ENCODE measurements at places on chromosomes 1 and 21.
A peak's percentile ranks its signal among the peaks of the same experiment; 100 is the strongest.

DNA sequence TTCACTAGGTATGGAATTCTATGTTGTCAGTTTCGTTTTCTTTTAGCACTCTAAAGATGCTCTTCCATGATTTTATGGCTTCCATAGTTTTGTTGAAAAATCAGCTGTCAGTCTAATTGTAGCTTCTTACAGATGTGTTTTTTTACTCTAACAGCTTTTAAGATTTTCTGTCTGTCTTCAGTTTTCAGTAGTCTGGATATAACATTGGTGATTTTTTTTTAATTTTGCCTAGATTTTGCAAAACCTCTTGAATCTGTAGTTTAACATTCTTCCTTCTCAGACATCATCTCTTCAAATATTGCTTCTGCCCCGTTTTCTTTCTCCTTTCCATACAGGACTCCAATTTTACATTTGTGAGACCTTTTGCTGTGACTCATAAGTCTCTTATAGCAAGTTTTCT is 17.9 kb upstream of the DYRK1A start:
- no peak for DNase-seq

- DNase-seq, result no peak
These were observed 9.8 kb upstream of the CAPZB start for GRCh38 chr1:19495000-19495656.

DNA sequence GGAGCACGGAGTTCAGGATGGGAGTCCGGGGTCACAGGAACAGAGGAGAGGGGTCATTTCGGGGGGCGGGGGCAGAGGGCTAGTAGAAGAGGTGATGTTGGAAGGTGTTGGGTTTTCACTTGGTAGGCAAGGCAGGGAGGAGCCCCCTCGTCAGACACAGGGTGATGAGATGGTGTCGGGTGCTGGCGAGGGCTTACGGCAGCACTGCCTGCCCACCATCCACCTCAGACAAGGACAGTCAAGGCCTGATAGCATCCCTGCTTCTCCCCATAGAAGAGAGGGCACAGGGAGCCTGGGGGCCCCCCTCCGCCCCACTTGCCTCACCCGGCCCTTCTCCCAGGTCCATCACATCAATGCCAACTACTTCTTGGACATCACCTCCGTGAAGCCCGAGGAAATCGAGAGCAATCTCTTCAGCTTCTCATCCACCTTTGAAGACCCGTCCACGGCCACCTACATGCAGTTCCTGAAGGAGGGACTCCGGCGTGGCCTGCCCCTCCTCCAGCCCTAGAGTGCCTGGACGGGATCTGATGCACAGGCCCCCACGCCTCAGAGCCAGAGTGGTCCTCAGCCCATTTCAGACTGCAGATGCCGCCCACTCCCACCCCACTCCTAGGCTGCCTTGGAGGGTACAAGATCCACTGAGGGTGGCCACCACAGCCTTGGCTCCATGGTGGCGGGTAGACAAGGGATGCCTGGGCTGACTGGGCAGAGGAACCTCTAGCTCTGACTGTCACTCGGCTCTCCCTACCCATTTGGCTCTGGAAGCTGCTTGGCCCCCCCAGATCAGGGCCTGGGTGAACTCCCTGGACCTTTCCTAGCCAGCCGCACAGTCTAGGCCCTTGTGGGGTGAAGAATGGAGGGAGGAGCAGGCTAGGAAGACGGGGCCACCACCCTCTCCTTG is 4.3 kb upstream of the MTFR1L start:
- DNase-seq, result no peak

GRCh38 chr21:10539956-10540355 is 18.6 kb downstream of the TPTE start:
- DNase-seq, result no peak

DNA sequence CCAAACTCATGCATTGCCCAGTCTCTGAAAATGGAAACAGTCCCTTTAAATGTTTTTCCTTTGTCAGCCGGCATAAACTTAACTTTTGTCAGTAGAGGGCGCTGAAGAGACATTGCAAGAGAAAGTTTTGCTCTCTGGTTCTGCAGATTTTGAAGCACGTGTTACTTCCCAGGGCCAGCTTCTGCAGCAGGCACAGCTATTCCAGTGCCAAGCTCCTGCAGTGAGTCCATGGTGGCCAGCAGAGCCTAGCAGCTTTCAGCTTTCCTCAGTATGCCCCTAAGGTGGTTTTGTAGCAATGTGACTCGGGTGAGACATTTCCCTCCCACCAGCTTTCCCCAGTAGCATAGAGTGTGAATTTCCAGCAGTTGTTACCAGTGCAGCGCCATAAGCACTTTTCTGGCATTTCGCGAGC is 2.6 kb upstream of the IFI44L start:
- peak; percentile 38 for DNase-seq

DNA sequence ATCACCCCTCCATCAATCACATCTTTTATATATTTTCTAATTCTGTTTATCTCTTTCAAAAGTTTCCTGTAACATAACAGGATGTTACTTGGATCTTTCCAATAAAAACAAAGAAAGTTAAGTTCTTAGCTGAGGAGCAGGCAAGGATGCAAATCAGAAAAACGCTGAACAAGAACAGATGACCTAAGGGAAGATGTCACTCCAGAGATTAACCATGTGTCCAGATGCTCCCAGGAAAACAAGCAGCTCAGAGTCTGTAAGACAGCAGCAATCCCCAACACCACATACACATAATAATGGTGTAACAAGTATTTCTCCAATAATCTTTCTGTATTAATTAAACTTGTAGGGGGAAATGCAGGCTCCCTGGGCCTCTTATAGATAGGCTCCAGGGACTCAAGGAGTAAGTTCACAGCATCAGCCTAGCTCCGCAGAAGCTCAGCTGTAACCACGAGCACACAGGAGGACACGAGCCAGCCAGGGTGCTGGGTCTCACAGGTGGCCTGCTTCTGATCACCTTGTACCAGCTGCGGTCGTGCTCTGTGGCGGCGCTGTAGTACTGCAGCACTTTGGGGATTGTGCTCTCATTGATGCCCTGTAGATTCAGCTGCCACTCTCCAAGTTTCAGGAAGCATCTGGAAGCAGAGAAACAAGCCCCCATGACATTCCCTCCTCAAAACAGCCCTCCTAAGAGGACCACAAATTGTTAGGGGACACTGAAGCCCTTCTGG is 33.1 kb upstream of the EXOSC10 start:
- no peak for DNase-seq

GRCh38 chr1:11563560-11564069 is 84.7 kb downstream of the DISP3 start:
- no peak for DNase-seq

DNA sequence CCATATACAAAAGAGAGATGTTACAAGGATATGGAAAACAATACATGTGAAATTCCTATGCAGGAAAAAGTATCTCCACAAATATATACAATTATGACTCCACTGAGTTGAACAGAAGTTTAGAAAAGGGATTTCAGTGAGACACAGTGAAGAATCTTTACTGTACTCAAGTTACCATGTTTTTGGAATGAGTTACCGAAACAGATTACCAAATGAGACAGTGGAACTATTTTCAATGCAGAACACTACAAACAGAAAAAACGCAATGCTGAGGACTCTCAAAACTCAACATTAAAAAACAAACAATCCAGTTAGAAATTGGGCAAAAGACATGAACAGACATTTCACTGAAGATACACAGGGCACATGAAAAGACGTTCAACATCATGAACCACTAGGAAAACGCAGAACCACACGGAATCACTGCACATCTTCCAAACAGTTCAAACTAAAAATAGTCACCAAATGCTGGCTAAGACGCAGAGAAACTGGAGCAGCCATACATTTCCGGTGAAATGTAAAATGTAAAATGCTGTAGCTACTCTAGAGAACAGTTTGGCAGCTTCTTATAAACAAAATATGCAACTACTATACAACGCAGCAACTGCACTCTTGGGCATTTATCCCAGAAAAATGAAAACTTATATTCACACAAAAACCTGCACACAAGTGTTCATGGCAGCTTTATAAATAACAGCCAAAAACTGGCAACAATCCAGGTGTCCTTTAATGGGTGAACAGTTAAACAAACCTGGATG is 118.7 kb downstream of the UBR4 start:
- DNase-seq, result no peak

GRCh38 chr1:112358798-112359408 is 37.1 kb upstream of the CTTNBP2NL start:
- DNase-seq, result peak; percentile 4

DNA sequence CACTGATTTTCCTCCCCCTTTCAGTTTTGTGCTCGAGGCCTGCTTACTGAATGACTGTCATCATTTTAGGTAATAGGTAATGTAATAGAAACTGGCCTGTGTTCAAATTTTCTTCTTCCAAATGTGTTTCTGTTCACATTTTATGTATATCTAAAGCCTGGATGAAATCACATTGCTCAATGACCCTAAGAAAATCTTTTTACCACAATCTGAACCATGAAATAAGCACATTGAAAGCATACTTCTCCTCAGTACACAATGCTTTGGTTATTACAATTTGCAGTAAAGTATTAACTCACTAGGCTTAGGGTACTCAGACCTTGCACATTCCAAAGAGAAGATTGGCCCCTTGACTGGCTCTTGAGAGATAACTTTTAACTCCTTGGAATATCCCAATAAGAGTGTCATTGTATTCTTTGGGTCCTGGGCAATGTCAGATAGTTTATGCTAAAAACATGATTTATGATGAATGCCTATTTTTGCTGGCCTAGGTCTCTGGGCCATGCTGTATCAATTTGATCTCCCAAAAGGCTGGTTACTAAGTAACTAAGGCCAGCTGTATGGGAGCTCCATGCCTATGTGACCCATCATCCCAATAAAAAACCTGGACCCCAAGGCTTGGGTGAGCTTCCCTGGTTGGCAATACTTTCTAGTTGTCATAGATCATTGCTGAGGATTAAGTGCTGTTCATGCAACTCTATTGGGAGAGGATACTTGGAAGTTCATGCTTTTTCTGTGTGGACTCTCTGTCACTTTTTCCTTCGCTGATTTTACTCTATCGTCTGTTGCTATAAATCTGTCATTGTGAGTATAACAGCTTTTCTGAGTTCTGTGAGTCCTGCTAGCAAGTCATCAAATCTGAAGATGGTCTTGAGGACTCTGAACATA is 293.9 kb downstream of the GRIK1 start:
- DNase-seq, result no peak

GRCh38 chr1:1996207-1996651 is 7.4 kb downstream of the CFAP74 start:
- DNase-seq, result no peak

GRCh38 chr1:2087766-2088165 is 37.6 kb downstream of the PRKCZ start:
- DNase-seq, result no peak

GRCh38 chr1:37123276-37124115 is 89.2 kb upstream of the GRIK3 start:
- DNase-seq, result peak; percentile 52

- no peak for DNase-seq
These were observed 10.1 kb downstream of the ICMT start for GRCh38 chr1:6225651-6226050.

DNA sequence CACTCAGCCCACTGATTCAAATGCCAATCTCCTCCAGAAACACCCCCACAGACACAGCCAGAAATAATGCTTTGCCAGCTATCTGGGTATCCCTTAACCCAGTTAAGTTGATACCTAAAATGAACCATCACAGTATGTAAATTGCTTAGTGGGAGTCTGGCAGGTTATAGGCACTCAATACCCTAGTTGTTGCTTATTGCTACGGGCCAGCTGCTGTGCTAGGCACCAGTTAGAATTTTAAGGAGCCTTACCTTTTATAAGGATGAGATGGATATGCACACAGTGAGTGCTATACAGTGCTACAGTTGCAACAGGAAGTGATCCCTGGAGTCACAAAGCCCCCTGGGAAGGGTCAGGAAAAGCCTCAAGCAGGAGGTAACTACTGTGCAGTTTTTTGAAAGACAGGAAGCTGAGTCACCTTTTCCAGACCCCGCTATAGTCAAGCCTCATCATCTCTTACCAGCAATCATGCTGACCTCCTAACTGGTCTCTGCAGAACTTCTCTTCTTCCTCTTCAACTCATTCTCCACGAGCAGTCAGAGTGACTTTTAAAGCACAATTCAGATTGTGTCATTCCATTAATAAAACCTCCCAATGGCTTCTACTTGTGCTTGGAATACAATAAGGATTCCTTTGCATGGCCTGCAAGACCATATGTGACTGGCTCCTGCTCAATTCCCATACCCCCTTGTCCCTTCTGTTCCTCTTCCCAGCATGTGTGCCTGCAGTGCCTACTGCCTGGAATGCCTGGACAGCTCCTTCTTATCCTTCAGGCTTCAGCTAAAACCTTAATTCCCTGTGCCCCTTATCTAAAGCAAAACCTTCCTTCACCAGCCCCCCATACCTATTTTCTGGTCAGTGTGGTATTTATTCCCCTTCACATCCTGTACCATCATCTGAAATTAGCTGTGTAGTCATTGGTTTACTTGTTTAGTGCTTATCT is 10.4 kb upstream of the TLR5 start:
- DNase-seq, result no peak

GRCh38 chr1:198686069-198686728 is 47.4 kb downstream of the PTPRC start:
- no peak for DNase-seq

- no peak for DNase-seq
These were observed 33.6 kb upstream of the IFNGR2 start for GRCh38 chr21:33369586-33369985.

- DNase-seq, result no peak
These were observed 184.9 kb downstream of the DYRK1A start for GRCh38 chr21:37551331-37551992.

- peak; percentile 58 for DNase-seq
These were observed 39.9 kb upstream of the BACH1 start for GRCh38 chr21:29258626-29259338.

DNA sequence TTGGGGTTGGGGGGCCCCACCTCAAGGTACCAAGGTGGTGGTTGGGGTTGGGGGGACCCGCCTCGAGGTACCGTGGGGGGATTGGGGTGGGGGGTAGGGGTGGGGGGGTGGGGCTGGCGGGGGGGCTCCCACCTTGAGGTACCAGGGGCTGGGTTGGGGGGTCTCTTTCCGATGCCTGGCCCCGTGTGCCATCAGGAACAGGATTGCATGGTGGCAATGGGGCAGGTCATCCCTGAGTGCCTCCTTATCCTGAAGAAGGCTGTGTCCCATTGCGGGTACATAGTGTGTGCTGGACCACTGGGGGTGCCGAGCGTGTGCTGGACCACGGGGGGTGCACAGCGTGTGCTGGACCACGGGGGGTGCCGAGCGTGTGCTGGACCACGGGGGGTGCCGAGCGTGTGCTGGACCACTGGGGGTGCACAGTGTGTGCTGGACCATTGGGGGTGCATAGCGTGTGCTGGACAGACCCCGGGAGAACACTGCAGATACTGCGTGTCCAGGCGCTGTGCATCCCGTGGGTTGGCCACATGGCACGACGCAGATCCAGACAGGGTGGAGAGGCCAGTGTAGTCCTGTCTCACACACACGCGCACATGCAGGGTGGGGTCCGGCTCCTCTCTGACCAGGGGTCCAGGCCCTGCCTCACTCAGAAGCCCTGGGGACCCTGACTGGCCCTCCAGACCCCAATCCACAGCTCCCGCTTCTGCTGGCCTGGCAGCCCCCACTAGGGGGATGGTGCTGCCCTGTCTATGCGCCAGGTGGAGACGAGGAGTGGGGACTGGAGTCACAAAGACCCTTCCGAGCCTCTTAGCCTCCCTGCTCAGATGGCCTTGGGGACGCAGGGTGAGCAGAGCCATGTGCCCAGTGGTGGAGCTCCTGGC is 4.2 kb downstream of the SCNN1D start:
- no peak for DNase-seq

Data from T1000 (cell line).